NCI-H1048 (cell line): ENCODE measurements at places on chromosomes 4 and X.

DNA sequence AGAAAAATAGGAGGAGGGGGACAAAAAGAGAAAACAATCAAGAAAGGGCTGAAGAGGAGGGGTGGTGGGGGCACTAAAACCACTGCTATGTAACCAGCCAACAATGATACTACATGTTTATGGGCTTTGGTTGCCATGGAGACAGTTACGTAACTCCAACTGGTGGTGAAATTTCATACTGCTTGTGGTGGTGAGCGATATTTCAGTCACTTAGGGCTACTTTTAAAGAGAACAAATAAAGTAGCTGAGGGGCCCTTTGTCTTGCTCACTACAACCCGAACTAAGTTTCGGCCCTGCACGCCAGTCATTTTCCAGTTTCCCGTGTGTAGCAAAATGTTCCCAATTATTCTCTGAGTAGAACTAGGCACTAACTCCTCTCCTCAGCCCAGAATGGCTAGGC is 275.2 kb upstream of the EDA2R start:
- peak; percentile 9 for DNase-seq

- DNase-seq, result no peak
Observed at GRCh38 chr4:875818-876423, 50.0 kb upstream of the CPLX1 start.

DNA sequence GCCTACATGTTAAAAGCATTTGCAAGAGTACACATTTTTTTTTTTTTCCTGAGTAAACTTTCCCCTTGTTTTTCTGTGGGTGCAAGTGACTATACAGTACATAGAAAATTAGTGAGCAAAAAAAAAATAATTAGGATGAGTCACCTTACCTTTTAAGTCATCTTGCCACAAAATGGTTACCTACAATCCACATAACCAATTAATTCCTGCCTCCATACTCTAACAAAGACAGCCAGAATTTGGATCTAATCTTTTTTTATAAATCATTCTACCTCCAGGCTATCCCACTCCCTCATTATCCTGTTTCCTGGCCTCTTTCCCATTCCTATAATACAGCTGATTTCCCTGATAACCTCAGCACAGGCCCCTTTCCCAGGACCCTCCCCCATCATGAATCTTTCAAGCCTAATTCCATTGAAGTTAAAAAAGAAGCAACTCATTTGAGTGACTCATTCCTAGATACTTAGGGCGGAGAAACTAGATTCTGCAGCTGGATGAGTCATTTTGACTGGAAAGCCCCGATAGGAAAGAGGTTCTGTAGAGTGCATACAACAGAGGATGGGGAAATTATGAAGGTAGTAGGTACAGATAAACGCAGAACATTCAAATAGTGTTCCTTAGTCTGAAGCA is 128.2 kb downstream of the C4orf51 start:
- no peak for DNase-seq

DNA sequence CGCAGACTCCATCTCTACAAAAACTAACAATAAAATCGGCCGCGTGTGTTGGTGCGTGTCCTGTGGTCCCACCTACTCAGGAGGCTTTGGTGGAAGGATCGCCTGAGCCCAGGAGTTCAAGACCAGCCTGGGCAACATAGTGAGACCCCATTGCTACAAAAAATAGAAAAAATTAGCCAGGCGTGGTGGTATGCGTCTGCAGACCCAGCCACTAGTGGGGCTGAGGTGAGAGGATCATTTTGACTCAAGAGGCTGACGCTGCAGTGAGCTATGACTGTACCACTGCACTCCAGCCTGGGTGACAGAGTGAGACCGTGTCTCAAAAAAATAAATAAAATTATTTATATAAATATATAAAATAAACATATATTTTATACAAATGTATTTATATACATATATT is 22.3 kb downstream of the ASMTL start:
- no peak for DNase-seq

DNA sequence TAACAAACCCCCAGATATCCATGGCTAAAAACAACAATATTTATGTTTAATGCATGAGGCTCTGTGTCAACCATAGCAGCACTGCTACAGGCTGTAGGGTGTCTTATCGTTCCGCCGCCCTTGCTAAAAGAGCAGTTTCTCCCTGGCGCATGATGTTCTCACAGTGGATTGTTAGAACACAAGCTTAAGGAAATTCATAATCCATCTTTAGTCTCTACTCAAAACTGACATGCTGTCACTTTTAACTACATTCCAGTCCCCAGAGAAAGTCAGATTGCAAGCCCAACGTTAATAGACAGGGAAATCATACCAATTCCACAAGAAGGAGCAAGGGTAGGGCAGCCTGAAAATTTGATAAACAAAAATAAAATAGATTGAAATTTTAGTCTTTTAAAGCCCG is 1960.8 kb downstream of the PCDH7 start:
- no peak for DNase-seq

- no peak for DNase-seq
Observed at GRCh38 chr4:113840861-113841260, 79.3 kb upstream of the CAMK2D start.

GRCh38 chr4:18077808-18078207 is 56.3 kb upstream of the LCORL start:
- DNase-seq, result no peak

DNA sequence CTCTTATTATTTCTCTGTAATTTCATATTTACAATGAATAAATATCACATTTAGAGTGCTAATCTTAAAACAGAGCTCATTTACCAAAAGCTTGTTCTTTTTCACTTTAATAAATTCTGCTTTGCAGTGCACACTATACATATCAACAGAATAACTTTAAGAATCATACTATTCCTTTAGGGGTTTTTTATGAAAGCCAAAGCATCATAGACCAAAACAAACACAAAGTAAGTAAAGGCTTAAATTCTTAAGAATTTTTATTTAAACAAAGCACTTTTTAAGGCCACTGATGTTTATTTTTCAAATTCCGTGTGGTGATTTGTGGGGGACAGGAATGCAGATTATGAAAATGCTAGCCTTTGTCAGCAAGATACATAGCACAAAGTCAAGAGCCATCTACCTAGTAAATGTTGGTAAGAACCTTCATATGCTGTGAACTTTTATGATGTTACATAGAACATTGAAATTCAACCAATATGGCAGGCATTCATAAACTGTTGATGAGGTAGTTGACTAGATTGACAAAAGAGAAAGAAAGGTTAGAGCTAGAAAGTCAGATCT is 17.8 kb downstream of the TIGD2 start:
- no peak for DNase-seq

- DNase-seq, result no peak
Observed at GRCh38 chr4:139951021-139951420, 203.0 kb downstream of the MAML3 start.

DNA sequence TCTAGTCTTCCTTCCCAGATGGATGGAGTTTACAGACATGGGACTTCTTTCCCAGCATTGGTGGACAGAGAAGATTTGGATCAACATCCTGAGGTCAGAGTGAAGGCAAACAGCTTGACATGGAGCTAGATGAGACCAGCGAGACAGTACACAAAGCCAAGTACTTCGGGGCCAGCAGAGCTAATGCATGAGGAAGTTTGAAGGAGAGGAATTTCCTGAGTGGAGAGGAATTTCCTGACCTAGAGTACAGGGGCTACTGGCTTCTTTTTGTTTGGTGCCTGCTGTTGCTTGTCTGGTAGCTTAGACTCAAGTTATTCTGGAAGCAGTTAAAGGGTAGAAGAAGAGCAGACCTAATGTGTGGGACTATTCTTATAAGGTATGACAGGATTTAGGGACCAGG is 69.1 kb upstream of the EOLA2 start:
- no peak for DNase-seq

DNA sequence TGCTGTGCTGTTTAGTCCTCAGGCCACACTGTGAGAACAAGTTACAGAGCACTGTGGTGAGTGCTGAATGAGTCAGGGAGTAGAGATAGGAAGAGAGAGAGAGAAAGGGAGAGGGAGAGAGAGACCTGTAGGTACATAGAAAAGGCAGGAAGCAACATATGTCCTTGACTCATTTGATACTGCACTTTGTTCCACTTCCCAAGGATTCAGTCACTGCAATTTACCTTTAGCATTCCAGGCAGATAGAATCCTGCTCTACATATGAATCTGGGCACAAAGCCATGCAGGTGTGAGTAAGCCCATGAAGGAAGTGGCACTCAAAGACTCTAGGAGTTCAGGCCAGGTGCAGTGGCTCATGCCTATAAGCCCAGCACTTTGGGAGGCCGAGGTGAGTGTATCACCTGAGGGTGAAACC is 1.0 kb upstream of the DAPP1 start:
- DNase-seq, result no peak

- DNase-seq, result no peak
Observed at GRCh38 chrX:48694776-48695533, 1.6 kb upstream of the SUV39H1 start.

- no peak for DNase-seq
Observed at GRCh38 chr4:126081336-126081735, 766.6 kb downstream of the FAT4 start.
